ENCODE measurements at places on chromosomes 13 and 19.

GRCh38 chr19:43439032-43439708, 24.5 kb downstream of the TEX101 start:
- no peak for DNase-seq

DNA sequence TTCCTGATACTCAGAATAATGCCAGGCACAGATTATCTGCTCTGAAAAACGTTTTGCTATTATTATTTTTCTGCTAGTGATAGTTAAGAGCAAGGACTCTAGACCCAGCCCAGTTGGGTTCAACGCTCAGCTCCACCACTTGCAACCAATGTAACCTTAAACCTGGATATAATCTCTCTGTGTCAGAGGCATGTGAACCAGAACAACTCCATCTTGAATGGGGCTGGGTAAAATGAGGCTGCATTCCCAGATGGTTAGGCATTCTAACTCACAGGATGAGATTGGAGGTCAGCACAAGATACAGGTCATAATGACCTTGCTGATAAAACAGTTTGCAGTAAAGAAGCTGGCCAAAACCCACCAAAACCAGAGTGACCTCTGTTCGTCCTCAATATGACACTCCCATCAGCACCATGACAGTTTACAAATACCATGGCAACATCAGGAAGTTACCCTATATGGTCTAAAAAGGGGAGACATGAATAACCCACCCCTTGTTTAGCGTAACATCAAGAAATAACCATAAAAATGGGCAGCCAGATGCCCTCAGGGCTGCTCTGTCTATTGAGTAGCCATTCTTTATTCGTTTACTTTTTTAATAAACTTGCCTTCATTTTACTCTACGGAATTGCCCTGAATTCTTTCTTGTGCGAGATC, 13.6 kb downstream of the FAM187B start:
- no peak for DNase-seq

GRCh38 chr13:109900741-109901140, 114.4 kb upstream of the IRS2 start:
- DNase-seq: no peak

- no peak for DNase-seq
These were observed 1648.0 kb downstream of the PCDH9 start for GRCh38 chr13:65582160-65582559.

DNA sequence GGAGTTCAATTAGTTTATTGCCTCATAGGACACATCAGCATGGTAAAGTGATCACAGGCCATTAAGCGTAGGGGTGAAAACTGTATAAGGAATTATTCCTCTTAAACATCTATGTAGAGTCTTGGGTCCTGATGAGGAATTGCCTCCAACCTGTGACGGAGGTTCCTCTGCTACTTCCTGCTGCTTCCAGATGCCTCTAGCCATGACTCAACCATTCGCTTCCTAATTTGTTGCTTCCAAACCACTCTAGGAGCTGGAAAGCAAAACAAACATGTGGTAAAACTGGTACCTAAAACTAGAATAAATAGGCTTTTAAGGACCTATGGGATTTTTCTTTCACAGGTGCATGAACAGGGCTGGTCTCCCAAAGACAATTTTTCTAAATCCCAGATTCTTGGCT, 253.8 kb downstream of the KLF12 start:
- no peak for DNase-seq
